ENCODE measurements at places on chromosomes 11 and 22.
A peak's percentile ranks its signal among the peaks of the same experiment; 100 is the strongest.

GRCh38 chr22:44758344-44758973 is 6.1 kb downstream of the ARHGAP8 start:
- no peaks in the 10 kb centered on the region for H3K36me3 ChIP-seq
- DNase-seq = no peak
- H3K27me3 ChIP-seq = no peaks in the 10 kb centered on the region
- no peaks in the 10 kb centered on the region for H3K4me1 ChIP-seq
- H3K4me3 ChIP-seq = no peak overlapping the region

- no peaks in the 10 kb centered on the region for H3K27me3 ChIP-seq
- no peaks in the 10 kb centered on the region for H3K4me1 ChIP-seq
- H3K36me3 ChIP-seq = no peaks in the 10 kb centered on the region
Observed at GRCh38 chr11:130514316-130514715, 65.9 kb downstream of the ADAMTS15 start.

DNA sequence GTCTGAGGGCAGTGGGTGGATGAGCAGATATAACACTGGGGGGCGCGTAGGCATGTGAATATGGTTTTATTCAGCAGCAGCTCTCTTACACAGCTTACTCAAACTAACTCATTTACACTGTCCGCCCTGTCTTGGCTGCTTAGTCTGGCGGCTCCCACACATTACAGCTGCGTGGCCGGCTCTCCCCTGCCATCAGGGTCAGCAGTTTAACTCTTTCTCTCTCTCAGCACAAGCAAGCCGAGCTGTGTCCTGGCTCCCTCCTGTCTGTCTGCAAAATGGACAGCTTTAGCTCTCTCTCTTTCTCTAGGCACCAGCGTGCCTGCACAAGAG is 1310.1 kb upstream of the RAG2 start:
- H3K4me1 ChIP-seq = no peaks in the 10 kb centered on the region
- H3K27me3 ChIP-seq = no peaks in the 10 kb centered on the region
- H3K27ac ChIP-seq = no peak overlapping the region
- no peaks in the 10 kb centered on the region for H3K36me3 ChIP-seq
- no peak overlapping the region for H3K4me3 ChIP-seq

DNA sequence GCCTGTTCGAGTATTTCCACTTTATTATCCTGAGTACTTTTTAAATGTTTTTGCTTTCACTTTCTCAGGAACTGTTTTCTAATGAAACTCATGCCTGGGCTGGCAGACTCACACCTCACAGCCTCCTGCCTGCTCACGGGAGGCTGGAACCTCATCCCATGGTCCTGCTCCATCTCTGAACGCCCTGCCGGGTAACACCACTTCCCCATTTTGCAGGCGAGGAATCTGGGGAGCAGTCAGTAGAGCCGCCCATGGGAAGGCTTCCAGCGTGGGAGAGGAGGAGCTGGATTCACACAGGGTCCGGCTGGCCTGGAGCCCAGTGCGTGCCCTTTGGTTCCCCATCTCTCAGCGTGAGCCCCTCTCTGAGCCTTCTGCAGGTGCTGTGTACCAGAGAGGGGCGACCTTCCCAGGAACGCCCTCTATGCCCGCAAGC is 53.6 kb downstream of the SCUBE1 start:
- no peaks in the 10 kb centered on the region for H3K27me3 ChIP-seq
- no peaks in the 10 kb centered on the region for H3K4me1 ChIP-seq
- no peak overlapping the region for H3K27ac ChIP-seq
- no peaks in the 10 kb centered on the region for H3K36me3 ChIP-seq
- no peak for DNase-seq
- H3K4me3 ChIP-seq = no peak overlapping the region

GRCh38 chr22:19376971-19377370 is 54.6 kb downstream of the HIRA start:
- H3K27ac ChIP-seq = peak overlapping the region; percentile 72
- H3K36me3 ChIP-seq = peaks cover 39% of the 10 kb centered on the region
- no peak for DNase-seq
- H3K27me3 ChIP-seq = no peaks in the 10 kb centered on the region
- no peak overlapping the region for H3K4me3 ChIP-seq
